MM.1S (cell line): ENCODE measurements at places on chromosomes 1 and 21.

DNA sequence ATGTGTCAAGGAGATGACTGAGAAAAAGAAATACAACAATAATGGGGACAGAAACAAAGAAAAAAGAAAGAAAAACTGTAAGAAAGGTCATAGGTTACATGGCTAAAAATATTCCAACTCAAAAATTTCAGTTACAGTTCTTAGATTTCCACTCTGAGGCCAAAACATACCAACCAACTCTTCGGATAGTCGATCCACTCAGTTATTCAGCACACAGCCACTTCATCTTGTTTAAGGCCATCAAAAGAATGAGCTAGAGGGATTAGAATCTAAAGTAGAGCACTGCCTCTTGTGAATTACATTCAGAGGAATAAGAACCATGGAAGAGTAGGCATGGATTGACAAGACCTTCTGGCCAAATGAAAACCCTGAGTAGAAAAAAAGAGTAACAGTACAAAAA lies 277.0 kb downstream of the MRPL39 start:
- no peaks in the 10 kb centered on the region for H3K36me3 ChIP-seq
- no peak for DNase-seq
- no peak overlapping the region for H3K27ac ChIP-seq
- H3K27me3 ChIP-seq = no peaks in the 10 kb centered on the region
- no peak overlapping the region for H3K4me3 ChIP-seq

- 0 out of 2 replicates have a peak overlapping the region, but pooled peaks have one; percentile 1 for H3K4me3 ChIP-seq
- H3K27ac ChIP-seq = peak overlapping the region; percentile 27; the same call in 1 of the 2 replicates
- H3K4me1 ChIP-seq = peaks cover 56% of the 10 kb centered on the region
- DNase-seq = peak; percentile 55
- no peaks in the 10 kb centered on the region for H3K27me3 ChIP-seq
These were observed 15.9 kb downstream of the PSEN2 start for GRCh38 chr1:226886122-226886901.

DNA sequence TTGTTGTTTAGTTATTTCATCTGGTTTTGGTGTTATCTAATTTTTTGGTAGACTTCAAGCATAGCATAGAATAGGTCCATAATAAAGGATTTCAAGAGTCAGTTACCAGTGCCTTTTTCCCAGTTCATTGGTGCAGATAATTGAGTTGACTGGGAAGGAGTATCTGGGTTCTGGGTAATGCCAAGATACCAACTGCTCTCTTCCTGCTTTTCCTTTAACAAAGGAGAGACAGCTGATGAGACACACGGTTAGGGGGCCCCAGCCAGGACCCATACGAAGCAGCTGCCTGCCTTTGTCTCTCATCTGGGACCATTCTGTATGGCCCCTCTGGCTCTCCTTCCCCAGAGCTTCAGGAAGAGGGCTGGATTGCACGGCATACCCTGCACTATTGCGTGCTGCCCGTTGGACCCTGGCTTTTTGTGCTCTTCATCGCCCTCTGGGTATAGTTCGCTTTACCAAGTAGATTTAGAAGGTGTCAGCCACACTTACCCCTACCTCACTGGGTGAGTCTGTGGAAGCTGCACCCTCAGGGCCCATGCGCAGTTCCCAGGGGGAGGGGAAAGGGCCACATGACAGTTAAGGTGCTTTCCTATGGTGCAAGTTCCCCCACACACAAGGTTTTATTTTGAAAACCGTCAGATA lies 7.0 kb downstream of the NAV1 start:
- H3K4me1 ChIP-seq = no peaks in the 10 kb centered on the region
- no peak overlapping the region for H3K27ac ChIP-seq
- no peak overlapping the region for H3K4me3 ChIP-seq
- peaks cover 3% of the 10 kb centered on the region for H3K27me3 ChIP-seq
- H3K36me3 ChIP-seq = no peaks in the 10 kb centered on the region

DNA sequence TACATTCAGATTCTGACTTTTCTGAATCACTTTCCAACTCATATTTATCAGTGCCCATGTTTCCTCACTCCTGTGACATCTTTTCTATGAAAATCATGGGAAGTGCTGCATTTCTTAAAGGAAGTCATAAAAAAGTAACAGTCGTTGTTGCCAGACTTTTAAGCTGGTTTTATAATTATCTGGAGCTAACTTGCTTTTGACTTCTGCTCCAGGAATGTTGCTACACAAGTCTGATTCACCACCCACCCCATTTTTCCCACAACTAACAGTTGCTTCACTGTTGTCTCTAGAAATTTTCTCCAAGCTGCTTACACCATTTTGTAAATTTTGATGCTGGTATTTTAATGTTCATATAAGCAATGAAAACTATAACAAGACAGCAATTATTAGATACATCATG lies 12.2 kb downstream of the FCRLB start:
- H3K27ac ChIP-seq = no peak overlapping the region
- H3K27me3 ChIP-seq = no peaks in the 10 kb centered on the region
- H3K4me1 ChIP-seq = no peaks in the 10 kb centered on the region
- no peak overlapping the region for H3K4me3 ChIP-seq
- no peaks in the 10 kb centered on the region for H3K36me3 ChIP-seq

DNA sequence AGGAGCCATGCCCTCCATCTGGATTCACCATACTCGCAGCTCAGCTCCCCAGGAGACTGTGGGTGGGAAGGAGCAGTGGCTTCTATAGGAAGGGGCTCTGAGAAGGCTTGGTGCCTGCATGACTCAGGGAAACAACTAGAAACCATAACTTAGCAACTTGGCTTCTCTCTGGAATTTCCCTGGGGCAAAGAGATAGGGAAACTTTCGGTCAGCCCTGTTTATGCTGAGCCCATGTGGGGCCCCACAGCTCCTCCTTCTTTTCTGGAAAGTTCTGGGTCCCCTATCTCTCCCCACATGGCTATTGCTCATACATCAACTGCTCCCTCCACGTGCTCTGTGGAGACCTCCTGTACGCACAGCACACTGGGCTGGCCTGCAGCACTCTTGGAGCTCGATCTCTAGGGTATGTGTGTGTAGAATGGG lies 39.3 kb downstream of the PLEKHA6 start:
- H3K36me3 ChIP-seq = no peaks in the 10 kb centered on the region
- no peaks in the 10 kb centered on the region for H3K4me1 ChIP-seq
- no peak for DNase-seq
- no peak overlapping the region for H3K4me3 ChIP-seq

- peak; percentile 36 for DNase-seq
- H3K27me3 ChIP-seq = no peaks in the 10 kb centered on the region
These were observed 91.7 kb downstream of the CDC14A start for GRCh38 chr1:100443811-100444571.

GRCh38 chr1:149967646-149968045 lies 31.0 kb upstream of the MTMR11 start:
- no peak for DNase-seq
- peaks cover 2% of the 10 kb centered on the region; the same call in 1 of the 2 replicates for H3K4me1 ChIP-seq
- H3K4me3 ChIP-seq = no peak overlapping the region
- no peak overlapping the region for H3K27ac ChIP-seq
- no peaks in the 10 kb centered on the region for H3K36me3 ChIP-seq
- H3K27me3 ChIP-seq = no peaks in the 10 kb centered on the region
